ENCODE measurements at places on chromosomes 1 and 21. TPM values are rescaled to one million over a fixed set of nuclear protein-coding genes. Genes with fewer than 3 reads are reported as not detected.

- H3K27ac ChIP-seq, result no peak overlapping the region
- no peaks in the 10 kb centered on the region for H3K27me3 ChIP-seq
- H3K4me1 ChIP-seq, result no peaks in the 10 kb centered on the region
- no peak for DNase-seq
- no peak overlapping the region for H3K4me3 ChIP-seq
These were observed 90.1 kb upstream of the IRF2BP2 start for GRCh38 chr1:234699795-234700665.

ASCL5 gene
- not detected for total RNA-seq

TMEM52 gene
- 0.69 TPM for total RNA-seq

DNA sequence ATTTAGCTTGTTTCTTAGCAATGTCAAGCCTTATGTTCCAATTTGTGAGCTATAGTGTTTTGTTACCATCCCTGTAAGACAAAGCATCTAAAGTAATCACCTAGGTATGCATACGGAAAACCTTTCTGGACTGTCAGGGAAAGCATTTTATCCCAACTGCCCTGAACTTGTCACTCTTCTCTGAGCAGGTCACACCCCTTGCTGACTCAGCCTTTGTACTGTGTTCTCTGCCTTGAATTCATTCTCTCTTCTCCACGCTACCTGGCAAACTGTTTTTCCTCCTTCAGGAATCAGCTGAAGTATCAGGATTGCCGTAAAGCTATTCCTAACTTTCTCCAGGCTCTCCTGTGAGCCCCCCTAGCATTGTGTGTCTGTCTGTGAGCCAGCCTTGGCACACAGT is 54.2 kb downstream of the PBX1 start:
- no peaks in the 10 kb centered on the region for H3K4me1 ChIP-seq
- no peaks in the 10 kb centered on the region for H3K36me3 ChIP-seq
- H3K4me3 ChIP-seq, result no peak overlapping the region
- DNase-seq, result no peak

DNA sequence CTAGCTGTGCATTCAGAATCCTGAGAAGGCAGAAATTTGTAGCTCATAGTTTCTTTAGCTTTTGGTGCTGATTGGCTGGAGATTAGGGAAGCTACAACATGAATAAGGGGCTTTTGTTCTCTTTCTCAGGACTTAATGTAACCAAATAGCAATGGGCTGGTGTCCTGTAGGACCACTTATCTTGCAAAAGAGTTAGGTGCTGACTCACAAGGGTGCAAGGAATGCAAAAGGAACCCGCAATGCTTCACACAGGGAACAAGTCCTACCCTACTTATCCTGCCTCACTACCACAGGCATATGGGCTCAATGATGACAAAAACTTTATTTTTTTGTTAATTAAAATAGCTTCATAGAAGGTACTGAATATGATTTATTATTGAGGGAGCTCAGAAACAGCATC is 541.5 kb downstream of the AMY1C start:
- H3K4me1 ChIP-seq, result no peaks in the 10 kb centered on the region
- DNase-seq, result no peak
- H3K36me3 ChIP-seq, result no peaks in the 10 kb centered on the region
- no peak overlapping the region for H3K4me3 ChIP-seq

All from B cell (primary cell).